ENCODE measurements at places on chromosomes 12 and 14.
A peak's percentile ranks its signal among the peaks of the same experiment; 100 is the strongest.

GRCh38 chr14:103022002-103022684 lies 35.2 kb downstream of the CDC42BPB start:
- DNase-seq: no peak

GRCh38 chr12:55745361-55746173 lies 2.6 kb downstream of the GDF11 start:
- DNase-seq: peak; percentile 85

GRCh38 chr12:132359971-132360370 lies 30.6 kb upstream of the GALNT9 start:
- DNase-seq: no peak

DNA sequence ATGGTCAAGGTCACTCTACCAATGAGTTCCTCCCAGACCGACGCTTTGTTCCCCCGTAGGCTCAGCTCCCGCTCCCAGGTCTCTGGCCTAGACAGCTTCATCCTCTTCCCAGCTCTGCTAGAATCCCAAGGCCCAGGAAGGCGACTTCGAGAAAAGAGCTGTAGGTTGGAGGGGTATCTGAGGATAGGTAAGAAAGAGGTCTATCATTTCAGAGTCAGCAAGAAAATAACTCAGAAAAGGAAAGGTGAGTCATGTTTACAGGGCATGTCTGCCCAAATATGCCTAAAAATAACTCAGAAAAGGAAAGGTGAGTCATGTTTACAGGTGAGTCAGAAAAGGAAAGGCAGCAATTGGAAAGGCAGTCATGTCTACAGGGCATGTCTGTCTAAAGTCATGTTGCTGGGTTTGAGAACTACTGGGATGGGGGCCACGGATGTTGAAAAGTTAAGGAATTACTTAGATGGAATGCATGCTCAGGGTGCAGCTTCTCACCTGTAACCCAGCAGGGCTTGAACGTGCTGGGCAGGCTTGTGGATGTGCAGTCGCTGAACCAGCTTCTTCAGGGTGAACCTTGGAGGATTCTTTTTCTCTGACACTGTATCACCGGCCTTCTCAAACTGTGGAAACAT lies 12.2 kb downstream of the TEP1 start:
- no peak for DNase-seq

DNA sequence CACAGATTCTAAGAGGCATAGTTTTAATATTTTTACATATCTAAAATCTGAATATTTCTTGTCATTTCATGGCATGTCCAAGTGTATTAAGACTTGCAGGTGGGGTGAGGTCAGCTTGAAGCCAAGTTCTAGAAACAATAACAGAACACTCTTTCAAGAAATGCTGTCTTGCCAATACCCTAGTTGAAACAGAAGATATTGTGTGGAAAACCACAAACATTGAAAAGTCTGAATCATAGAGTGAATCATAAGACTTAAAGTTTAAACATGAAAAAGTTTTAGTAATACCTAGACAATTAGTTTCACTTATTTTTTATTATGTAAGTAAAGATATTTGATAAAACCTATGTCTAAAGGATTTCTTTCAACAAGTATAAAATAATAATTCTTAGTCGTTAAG lies 191.5 kb upstream of the CAND1 start:
- no peak for DNase-seq

DNA sequence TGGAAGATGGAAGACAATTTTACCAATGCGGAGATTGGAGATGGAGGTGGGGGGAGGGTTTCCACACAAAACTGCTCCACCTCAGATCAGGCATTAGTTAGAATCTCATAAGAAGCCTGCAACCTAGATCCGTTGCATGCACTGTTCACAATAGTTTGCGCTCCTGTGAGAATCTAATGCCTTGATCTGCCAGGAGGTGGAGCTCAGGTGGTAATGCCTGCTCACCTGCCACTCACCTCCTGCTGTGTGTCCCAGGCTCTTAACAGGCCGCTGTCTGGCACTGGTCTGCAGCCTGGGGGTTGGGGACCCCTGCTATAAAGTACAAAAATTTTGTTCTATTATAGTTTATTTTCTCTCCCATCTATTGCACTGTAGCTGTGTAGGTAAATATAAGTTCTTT lies 84.9 kb upstream of the FOXG1 start:
- DNase-seq: no peak

DNA sequence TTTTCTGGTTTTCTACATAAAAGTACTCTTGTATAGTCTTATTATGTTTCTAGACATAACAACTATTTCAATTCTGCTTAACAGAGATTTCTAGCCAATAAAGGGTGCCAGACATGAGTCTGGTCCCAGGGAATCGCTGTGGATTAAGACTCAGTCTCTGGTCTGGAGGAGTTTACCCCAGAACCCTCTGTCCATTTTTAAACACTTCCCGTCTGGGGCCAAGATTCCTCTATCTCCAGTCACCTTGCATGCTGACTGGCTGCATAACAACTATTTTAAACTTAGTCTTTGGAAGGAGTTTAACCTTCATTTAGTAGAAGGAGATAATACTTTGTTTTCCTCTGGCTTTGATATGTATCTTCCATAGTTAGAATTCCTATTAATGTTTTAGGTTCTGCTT lies 163.1 kb upstream of the IFNG-AS1 start:
- no peak for DNase-seq

DNA sequence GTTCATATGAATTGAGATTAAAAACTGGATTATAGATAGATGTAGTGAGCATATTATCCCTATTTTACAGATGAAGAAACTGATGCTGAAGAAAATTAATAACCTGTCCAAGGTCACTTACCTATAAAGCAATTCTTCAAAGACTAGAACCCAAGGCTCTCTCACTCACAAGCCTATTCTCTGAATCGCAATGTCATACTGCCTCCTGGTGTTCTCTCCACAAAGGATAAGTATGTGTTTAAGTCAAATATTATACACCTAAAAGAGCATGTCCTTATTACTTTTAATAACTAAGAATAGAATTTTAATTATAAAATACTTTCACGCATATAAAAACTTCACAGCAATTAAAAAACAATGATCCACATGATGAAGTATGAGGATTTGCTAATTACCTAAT lies 721.3 kb upstream of the USP15 start:
- no peak for DNase-seq

GRCh38 chr12:65826353-65827171 lies 2.3 kb downstream of the HMGA2 start:
- DNase-seq: peak; percentile 59

GRCh38 chr12:116856729-116857128 lies 24.5 kb downstream of the HRK start:
- no peak for DNase-seq

- peak; percentile 56 for DNase-seq
These were observed 169.9 kb downstream of the KIF21A start for GRCh38 chr12:39272871-39273655.

GRCh38 chr14:104383088-104383995 lies 196.2 kb upstream of the C14orf180 start:
- DNase-seq: peak; percentile 22

- DNase-seq: no peak
These were observed 80.9 kb upstream of the TRAF3 start for GRCh38 chr14:102696332-102696731.

DNA sequence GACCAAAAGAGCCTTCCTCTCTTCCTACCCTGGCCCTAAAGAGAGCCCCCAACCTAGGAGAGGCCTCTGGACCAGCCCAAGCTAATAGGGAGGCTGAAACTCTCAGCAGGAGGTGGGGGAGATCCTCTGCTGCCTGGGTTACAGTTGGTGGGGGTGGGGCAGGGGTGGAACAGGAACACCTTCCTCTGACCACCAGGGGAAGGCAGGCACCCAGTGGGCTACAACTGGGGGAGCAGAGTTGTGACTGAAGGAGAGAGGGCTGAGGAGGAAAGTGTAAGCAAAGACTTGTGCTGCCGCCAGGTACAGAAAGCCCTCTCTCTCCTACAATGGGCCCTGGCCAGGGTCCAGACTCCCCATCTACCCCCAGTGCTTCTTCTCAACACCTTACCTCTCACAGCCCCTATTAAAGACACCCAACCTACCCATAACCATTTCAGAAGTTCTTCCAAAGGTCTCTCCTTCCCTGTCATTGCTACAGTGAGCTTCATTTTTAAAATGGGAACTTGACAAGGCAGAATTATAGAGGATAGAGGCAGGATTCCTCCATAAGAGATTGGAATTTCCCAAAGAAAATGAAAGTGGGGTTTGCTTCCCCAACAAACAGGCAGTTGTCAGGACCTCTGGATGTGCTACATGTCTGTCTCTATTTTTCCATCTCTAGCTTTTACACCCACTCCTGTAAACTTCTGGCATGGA lies 1.4 kb downstream of the MYO1A start:
- DNase-seq: no peak

All from muscle of leg (tissue), 16 donors.